ENCODE measurements at places on chromosomes 3 and 15.

DNA sequence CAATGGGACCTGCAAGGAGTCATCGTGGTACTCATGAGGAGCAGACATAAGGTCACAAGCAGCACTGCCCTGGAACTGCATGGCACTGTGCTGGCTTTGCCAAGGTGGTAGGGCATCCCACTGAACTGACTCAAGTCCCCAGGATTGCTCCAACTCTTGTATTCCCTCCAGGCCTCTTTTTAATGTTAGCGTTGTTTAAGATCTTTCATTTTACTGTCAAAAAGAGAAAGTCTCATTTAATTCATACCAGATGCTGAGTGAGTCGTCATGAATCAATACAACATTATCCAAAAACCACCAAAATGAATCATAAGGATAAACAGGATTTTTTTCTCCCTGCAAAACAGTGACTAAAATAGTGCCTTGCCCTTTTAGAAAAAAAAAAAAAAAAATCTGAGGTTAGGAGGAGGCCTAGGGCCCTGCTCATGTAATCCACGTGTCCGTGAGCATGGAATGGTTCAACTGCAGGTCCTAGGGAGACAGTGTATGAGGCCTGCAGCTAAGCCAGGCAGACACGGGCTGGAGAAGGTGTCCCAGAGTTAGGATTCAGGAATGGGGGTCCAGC is 36.7 kb upstream of the BLM start:
- no peak for DNase-seq

GRCh38 chr3:126983653-126984390 is 907 bp downstream of the PLXNA1 start:
- DNase-seq, result no peak

- DNase-seq, result no peak
Measured at GRCh38 chr3:94616833-94617232, 554.0 kb downstream of the NSUN3 start.

- DNase-seq, result no peak
Measured at GRCh38 chr15:89666858-89667705, 11.8 kb upstream of the KIF7 start.

GRCh38 chr3:195697582-195698324 is 23.0 kb upstream of the MUC20 start:
- no peak for DNase-seq

DNA sequence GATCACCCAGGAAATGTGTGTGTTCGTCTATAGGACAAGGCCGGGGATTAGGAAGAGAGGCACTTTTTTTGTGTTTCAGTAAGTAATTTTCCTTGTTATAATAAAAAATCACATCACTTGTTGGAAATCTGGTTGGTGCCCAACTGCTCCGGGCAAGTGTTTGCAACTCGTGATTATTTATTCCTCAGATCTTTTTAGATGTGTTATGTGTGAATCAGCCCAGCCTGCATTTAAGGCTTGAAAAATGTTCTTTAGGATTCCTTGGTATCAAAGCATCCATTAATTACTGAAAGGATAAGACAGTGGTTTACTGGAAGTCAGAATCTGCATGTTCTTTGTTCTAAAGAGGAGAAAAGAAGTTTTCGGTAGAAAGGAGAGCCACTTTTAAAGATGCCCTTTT is 345.6 kb downstream of the FEZF2 start:
- DNase-seq, result no peak

DNA sequence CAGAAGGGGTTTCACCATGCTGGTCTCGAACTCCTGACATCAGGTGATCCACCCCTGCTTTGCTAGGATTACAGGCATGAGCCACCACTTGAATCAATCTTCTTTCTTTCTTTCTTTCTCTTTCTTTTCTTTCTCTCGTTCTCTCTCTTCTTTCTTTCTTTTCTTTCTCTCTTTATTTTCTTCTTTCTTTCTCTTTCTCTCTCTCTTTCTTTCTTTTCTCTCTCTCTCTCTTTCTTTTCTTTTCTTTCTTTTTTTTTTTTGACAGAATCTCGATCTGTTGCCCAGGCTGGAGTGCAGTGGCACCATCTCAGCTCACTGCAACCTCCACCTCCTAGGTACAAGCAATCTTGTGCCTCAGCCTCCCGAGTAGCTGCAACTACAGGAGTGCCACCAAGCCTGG is 37.9 kb upstream of the PIK3CB start:
- no peak for DNase-seq

- DNase-seq, result no peak
Measured at GRCh38 chr3:185488465-185488864, 10.4 kb downstream of the TMEM41A start.

DNA sequence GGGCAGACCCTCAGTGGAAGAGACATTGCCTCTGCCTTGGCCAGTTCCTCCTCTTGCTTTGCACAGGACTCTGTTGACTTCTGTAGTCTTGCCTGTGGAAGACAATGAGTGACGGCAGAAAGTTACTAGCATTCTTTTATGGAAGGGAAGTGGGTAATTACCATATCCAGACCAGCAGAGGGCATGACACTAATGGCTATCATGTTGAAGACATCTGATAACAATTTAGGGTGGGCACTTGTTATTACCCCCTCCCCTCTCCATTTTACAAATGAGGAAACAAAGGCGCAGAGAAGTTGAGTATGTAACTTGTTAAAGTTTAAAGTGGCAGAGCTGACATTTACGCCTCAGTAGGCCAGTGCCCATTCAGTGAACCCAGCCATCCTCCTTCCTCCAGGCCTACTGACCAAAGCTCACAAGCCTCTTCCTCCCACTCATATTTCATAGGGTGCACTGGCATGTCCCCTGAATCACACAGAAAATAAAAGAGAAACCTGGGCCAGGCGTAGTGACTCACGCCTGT is 48.2 kb upstream of the FMN1 start:
- DNase-seq, result no peak

GRCh38 chr15:61038387-61038786 is 190.7 kb downstream of the RORA start:
- peak; percentile 20 for DNase-seq

DNA sequence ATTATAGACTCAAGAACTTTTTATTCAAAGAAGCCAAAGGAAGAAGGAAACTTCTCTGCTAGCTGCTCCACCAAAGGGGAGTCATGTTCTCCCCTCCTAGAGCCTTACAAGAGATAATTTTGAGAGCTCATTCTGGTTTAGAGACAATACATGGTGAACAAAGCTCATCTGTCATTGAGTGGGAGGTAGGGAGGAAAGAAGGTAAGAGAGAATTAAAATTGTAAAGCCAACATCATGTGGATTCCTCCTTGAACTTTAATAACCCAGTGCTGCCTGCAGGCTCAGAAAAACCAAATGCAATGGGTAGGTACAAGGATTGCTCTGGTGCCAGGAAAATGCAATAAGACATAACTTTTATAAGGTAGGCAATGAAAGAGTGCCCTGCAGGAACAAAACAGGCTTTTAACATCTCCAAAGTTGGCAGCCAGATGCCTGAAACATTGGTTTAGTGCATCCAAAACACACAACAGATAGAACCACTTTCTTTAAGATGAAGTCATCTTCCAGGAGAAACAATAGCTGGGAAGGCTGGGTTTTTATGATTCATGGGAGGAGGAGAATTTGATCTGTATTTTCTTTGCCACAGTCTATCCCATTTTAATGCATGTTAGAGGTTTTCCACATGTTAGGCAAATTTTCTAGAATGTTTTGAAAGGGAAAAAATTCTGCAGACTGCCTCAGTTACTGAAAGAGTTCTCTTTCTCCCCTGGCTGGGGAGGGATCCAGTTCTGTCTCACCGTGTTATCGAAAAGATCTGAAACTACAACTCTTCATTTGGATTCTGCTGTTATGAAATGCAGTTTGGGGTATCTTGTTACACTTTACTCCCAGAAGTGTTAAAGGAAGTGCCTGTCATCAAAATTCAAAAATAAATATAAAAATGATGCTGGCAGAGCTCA is 11.3 kb upstream of the ARHGEF3 start:
- peak; percentile 16 for DNase-seq

DNA sequence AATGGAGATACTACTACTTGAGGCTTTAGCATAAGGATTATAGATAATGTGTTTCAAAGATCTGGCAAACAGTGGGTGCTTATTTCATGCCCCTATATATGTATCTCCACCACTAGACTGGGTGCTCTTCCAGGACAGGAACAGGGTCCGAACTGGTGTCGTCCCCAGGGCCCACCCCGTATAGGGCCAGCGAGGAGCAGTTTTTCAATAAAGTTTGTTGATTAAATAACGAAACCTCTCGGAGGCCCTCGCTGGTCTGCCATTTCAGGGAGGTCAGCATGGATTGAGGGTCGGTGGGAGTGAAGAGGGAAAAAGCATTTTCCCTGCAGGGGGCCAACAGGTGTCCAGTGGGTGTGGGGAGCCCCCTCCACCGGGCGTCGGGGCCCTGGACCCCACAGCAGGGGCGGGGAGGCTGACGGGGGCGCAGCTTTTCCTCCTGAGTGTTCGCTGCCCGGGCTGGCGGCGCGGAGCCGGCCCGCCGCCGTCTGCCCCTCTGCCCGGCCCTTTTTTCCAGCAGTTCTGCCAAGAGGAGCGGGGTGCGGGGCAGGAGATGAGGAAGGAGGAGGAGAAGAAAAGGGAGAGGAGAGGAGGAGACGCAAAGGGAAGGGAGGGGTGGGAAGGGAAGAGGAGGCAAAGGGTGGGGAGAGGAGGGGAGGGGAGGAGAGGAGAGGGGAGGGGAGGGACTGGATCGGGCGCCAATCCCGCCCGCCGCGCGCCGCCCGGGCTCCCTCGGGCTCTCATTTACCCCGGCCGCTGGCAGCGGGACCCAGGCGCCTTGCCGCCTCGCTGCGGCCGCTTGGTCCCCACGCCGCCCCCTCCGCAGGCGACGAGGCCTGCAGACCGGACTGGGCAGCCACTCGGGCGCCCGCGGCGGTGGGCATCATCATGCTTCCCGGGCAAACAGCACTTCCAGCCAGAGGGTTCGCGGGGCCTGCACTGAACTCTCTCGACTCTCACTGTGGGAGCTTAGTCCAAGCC is 66.3 kb downstream of the ISG20 start:
- DNase-seq, result no peak

DNA sequence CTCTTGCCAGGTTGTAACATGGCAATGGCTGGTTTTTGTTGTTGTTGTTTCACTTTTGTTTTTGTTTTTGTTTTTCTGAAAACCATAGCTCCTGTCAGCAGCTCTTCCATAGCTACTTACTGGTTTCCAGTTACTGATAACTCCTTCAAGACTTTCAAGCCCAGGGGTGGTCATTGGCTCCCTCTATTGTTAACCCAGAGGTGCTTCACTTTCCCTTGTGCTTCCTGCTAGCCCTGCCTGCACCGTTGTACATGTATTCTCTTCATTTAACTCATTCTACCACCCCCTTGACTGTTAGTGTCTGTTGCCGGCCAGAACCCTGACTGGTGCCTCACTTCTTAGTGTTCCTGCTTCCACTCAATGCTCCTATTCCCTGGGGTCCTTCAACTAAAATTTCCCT is 4.2 kb upstream of the TRAT1 start:
- DNase-seq, result peak; percentile 22

Data from RPMI8226 (cell line).